ENCODE measurements at places on chromosomes 13 and 19.

GRCh38 chr13:107883561-107884175 lies 331.7 kb downstream of the LIG4 start:
- DNase-seq: no peak

GRCh38 chr19:41904118-41904870 lies 21.3 kb downstream of the ARHGEF1 start:
- no peak for DNase-seq

GRCh38 chr13:36858290-36858689 lies 39.3 kb downstream of the RFXAP start:
- DNase-seq: no peak

DNA sequence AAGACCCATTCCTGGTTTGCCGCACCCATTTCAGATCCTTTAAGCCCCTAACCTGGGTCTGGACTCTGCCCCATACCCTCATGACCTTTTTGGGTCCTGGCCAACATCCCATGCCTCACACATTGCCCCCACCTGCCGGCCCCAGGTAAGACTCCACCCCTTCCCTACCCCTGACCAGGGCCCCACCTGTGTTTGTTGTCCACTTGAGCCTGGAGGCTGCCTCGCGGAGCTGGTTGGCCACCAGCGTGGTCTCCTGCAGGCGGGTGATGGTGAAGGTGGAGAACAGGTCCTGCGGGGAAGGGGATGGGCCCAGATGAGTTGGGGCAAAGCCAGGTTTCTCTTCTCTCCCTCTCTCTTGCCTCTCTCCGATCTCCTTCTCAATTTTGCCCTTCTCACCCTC lies 19.5 kb downstream of the MAN2B1 start:
- no peak for DNase-seq

- no peak for DNase-seq
Observed at GRCh38 chr13:78993792-78994191, 334.8 kb upstream of the OBI1 start.

DNA sequence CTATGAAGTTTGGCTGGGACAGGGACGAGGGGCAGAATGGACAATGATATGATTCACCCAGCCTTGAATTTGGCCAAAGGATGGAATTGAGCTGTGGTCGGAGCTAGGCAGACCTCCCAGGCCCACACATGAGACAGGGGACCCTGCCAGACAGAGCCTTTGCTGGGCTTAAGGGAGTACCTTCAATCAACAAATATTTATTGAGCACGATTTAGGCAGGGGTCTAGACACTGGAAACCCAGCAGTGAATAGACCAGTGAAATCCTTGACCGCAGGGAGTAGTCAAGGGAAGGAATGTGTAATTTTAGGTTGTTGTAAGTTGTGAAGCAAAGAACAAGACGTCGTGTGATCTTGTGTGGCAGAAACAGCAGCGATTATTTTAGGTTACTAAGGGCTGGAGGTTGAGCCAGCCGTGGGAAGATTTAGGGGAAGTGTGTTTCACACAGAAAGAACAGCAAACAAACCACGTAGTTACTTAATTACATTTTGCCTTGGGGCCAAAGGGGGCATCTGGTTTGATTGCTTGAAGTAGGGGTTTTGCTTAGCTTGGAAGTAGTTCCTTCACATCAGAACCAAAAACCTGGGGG lies 16.9 kb upstream of the AP1M2 start:
- DNase-seq: no peak

- DNase-seq: no peak
Observed at GRCh38 chr13:38979891-38980749, 10.5 kb downstream of the STOML3 start.

- no peak for DNase-seq
Observed at GRCh38 chr19:38647966-38648768, 718 bp downstream of the ACTN4 start.

All from activated T-helper 1 cell treated with anti-CD3 and anti-CD28 coated beads, Interleukin-2, amount 50 U/mL, for 16 hours (primary cell).